ENCODE measurements at places on chromosomes 5 and 9. TPM values are rescaled to one million over a fixed set of nuclear protein-coding genes. Genes with fewer than 3 reads are reported as not detected.

- DNase-seq: no peak
These were observed 809 bp downstream of the TNIP1 start for GRCh38 chr5:151079838-151080612.

DNA sequence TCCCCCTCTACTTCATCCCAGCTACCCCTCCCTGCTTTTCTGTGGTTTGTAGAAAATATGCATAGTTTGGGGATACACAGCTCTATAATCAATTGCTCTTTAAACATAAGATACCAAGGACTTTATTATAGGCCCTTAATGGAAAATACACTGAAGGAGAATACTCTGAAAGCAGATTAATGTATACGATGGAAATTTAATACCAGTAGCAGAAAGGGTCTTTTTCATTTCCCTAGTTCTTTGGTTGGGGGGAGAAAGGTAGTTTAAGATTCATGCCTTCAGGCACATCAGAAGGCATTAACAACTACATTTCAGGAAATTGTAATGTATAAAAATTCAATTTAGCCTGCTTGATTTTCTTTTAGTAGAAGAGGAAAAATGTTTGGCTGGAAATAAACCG lies 452.9 kb upstream of the ZNF608 start:
- no peak for DNase-seq

GRCh38 chr5:34655354-34655991 lies 655 bp upstream of the RAI14 start:
- no peak for DNase-seq

DNA sequence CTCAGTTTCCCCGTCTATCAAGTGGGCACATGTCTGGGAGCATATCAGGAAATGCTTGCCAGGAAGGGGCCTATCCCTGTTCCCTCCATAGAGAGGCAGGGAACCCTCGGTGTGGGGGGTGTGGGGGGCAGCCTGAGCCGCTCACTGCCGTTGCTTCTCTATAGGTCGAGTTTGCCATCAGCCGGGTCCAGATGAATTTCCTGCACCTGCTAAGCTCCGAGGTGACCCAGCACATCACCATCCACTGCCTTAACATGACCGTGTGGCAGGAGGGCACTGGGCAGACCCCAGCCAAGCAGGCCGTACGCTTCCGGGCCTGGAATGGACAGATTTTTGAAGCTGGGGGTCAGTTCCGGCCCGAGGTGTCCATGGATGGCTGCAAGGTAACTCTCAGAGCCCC lies 13.8 kb upstream of the ORM1 start:
- no peak for DNase-seq

GRCh38 chr5:31768784-31769183 lies 129.9 kb downstream of the PDZD2 start:
- DNase-seq: no peak

DNA sequence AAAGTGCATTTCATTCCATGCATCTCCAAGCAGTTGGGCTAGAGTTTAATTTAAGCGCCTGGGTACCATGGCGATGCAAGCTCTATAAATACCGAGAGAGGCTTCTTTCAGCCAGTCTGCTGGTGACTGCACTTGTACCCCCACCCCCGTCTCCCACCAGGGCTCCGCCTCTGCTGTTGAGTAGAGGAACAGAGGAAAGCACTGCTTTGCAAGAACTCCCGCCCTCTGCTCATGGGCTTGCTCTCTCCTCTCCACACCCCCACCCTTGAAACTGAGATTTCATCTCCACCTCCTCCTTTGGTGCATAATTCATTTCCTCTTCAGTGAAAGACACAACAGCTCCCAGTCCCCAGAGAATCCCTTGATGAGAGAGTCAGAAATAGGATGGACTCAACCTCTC lies 5.1 kb upstream of the WWC1 start:
- no peak for DNase-seq

- no peak for DNase-seq
These were observed 98.2 kb downstream of the OTULIN start for GRCh38 chr5:14762549-14763216.

Gene CCL27
- not detected for total RNA-seq

Gene GOLPH3
- 42.3 TPM for total RNA-seq
